ENCODE measurements at places on chromosomes 1 and 21. TPM values are rescaled to one million over a fixed set of nuclear protein-coding genes. Genes with fewer than 3 reads are reported as not detected.

The CYP4B1 gene
- not detected for total RNA-seq

The ADGRB2 gene
- total RNA-seq = 0.24 TPM

The KCNC4 gene
- 9.7 TPM for total RNA-seq

The ADAMTSL4 gene
- 2.0 TPM for total RNA-seq

The PSMB4 gene
- total RNA-seq = 398 TPM

The CLDN17 gene
- not detected for total RNA-seq

GRCh38 chr1:53765657-53766056 is 26.7 kb upstream of the GLIS1 start:
- H3K36me3 ChIP-seq = peaks cover 57% of the 10 kb centered on the region
- H3K4me3 ChIP-seq = no peak overlapping the region
- no peak overlapping the region for H3K27ac ChIP-seq
- no peak for DNase-seq

GRCh38 chr21:33817663-33818451 is 97.7 kb downstream of the ATP5PO start:
- H3K4me3 ChIP-seq = no peak overlapping the region
- DNase-seq = no peak
- H3K27me3 ChIP-seq = no peaks in the 10 kb centered on the region
- H3K27ac ChIP-seq = no peak overlapping the region

DNA sequence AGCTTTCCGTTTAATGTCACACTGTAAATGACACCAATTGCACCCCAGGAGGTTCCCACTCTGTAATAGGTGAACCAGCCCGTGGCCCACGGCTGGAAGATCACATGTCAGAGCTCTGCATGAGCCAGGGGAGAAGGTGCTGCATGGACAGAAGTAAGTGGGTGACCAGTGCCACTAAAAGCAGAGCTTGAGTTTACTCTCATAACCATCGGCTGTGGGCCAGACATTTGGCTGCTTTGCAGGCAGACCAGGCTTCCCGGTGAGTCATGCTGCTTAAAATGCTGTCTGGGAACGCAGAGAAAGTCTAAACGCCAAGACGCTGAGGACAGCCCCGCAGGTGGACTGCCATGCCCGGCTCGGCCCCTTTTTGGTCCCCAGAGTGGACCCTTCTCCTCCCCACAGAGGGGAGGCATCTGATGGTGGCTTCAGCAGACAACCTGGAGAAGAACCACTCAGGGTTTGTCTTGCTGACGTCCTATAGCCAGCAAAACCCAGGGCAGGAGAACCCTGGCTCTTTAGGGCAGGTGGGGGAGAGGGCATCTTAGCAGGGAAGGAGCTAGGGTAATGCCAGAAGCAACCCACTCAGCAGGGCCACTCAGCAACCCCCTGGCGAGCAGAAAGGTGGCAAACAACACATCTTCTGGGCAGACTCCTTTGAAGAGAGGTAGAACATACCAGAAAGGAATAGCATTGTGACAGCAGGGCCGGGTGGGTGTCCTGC is 7.3 kb downstream of the KIAA2013 start:
- DNase-seq = no peak
- no peak overlapping the region for H3K4me3 ChIP-seq
- no peak overlapping the region for H3K27ac ChIP-seq
- H3K27me3 ChIP-seq = no peaks in the 10 kb centered on the region
- peaks cover 15% of the 10 kb centered on the region for H3K36me3 ChIP-seq

DNA sequence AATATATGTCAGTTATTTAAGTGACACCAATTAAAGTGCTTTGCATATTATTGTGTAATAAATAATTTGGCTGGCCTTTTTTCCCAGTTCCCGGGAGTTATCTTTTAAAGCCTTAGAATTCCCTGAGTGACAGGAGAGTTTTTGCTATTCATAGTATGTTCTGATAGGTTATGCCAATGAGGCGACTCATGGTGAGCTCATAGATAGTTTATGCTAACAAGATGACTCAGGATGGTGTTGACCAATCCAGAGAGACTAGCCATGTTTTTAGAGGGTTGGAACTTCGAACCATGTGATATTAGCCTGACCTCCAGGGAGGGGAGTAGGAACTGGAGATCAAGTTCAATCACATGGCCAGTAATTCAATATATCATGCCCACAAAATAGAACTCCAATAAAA is 310.8 kb downstream of the USP25 start:
- H3K36me3 ChIP-seq = no peaks in the 10 kb centered on the region
- DNase-seq = no peak
- peaks cover 2% of the 10 kb centered on the region for H3K4me1 ChIP-seq
- H3K27me3 ChIP-seq = no peaks in the 10 kb centered on the region

DNA sequence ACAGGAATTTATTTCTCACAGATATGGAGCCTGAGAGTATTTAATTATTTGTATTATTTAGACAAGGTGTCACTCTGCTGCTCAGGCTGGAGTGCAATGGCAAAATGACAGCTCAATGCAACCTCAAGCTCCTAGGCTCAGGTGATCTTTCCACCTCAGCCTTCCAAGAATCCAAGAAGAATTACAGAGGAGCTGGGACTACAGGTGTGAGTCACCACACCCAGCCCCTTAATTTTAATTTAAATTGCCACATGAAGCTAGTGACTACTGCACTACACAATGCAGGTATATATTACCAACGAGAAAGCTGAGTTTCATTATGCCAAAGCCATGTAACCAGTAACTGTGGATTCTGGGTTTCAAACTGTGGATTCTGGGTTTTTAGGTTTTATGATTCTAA is 2.1 kb downstream of the KHDC4 start:
- no peak overlapping the region for H3K27ac ChIP-seq
- H3K36me3 ChIP-seq = peaks cover 41% of the 10 kb centered on the region
- H3K4me1 ChIP-seq = peaks cover 40% of the 10 kb centered on the region
- no peak for DNase-seq
- H3K4me3 ChIP-seq = peak overlapping the region; percentile 34
- H3K27me3 ChIP-seq = no peaks in the 10 kb centered on the region

DNA sequence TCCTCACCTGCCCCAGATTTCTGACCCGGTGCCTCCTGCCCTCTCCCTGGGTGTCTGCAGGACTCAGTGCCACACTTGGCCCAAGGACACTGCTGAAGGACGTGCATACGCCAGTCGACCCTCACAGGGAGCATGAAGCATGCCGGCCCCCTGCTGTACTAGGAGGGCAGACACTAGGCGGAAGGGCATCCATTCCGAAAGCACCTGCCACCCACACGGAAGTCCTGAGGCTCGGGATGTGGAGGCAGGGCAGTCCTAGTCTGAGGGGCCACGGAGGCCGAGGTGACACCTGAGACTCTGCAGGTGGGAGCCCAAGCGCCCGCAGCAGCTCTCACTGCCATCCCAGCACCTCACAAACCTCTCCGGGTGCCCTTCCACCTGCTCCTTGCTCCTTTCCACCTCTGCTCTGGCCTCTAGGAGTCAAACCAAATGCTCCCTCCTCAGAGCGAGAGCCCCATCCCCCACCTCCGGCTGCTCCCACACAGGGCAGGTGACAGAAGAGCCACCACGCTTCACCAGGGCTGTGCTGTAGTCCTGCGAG is 2.4 kb downstream of the NPHP4 start:
- DNase-seq = no peak
- H3K4me1 ChIP-seq = peaks cover 18% of the 10 kb centered on the region
- no peaks in the 10 kb centered on the region for H3K36me3 ChIP-seq
- H3K27ac ChIP-seq = no peak overlapping the region

- no peaks in the 10 kb centered on the region for H3K27me3 ChIP-seq
- no peak overlapping the region for H3K27ac ChIP-seq
- no peaks in the 10 kb centered on the region for H3K4me1 ChIP-seq
- H3K36me3 ChIP-seq = no peaks in the 10 kb centered on the region
Measured at GRCh38 chr1:203944651-203945404, 83.4 kb downstream of the SNRPE start.

DNA sequence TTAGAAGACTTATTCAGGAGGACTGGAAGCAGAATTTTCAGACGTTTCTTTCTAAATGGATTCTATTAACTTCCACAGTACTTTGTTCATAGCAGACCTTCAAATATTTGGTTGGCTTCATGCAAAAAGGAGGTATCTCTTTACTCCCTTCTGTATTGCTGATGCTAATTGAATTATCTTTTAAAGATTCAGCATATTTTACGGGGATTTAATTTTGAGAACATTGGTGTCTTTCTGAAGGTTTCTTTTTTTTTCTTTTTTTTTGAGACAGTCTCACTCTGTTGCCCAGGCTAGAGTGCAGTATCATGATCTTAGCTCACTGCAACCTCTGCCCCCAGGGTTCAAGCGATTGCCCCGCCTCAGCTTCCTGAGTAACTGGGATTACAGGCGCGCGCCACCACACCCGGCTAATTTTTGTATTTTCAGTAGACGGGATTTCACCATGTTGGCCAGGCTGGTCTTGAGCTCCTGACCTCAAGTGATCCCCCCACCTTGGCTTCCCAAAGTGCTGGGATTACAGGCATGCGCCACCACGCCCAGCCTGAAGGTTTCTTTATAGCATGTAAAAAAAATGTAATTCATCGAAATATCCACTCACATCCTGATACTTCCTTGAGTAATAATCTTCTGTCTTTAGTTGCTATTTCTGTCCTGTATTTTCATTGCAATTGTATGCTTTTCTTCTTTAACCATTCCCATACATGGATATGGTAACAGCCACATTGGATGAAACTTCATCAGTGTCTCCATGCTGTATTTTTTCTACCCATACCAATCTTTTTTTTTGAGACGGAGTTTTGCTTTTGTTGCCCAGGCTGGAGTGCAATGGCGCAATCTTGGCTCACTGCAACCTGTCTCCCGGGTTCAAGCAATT is 14.5 kb downstream of the CNST start:
- H3K27me3 ChIP-seq = no peaks in the 10 kb centered on the region
- no peak overlapping the region for H3K4me3 ChIP-seq
- H3K36me3 ChIP-seq = peaks cover 5% of the 10 kb centered on the region

DNA sequence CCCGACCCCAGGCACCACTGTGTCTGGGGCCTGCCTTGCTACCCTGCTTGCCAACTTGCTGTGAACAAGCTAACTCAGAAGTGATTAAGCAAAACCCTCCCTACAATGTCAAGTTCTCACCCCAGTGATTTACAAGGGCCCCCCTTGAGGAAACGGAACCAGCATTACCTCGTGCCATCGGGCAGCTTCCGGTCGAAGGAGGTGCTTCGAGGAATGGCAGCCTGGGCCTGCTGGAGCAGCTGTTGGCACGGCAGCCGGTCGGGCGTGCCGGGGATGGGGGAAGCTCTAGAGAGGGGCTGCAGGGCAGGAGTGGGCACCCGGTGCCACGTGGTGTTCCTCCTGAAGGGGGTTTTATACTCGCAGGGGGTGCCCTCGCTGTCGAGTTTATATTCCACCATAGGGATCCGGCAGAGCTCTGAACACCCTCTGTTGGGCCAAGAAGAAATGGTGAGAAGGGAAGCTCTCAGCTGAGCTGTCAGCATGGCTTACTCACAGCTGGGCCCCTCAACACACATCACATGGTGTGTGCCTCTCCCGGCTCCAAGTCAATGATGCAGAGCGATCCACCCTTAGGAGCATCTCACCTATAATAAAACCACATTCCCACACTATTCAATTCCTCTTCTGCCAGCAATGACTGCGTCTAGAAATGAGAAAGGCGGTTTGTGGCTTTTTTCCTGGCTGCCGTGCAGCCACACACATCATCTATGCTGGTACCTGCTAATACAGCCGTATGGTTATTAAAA is 184.4 kb downstream of the SIPA1L2 start:
- H3K27me3 ChIP-seq = no peaks in the 10 kb centered on the region
- DNase-seq = no peak
- no peak overlapping the region for H3K27ac ChIP-seq
- H3K36me3 ChIP-seq = no peaks in the 10 kb centered on the region
- H3K4me1 ChIP-seq = no peaks in the 10 kb centered on the region

DNA sequence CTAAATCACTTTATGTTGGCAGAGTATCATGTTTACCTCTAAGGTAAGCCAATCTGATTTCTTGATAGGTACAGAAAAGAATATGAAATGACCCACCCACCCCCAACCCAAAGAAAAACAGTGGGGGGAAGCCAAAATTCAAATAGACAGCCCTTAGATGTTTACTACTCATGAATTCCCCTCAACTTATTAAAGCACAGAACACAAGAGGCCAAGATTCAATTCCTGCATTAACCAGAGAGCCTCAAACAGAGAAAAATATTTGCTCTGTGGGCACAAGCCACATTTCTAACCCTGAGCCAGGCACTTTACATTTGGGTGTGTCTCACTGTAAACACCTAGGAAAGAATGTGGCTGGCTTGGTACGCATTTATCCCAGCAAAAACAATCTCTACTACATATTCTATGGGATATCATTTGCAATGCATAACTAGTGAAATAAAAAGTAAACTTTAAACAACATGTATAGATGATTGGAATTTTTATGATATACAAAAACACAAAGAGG is 84.3 kb downstream of the PTPN14 start:
- H3K27ac ChIP-seq = no peak overlapping the region
- peaks cover 5% of the 10 kb centered on the region for H3K27me3 ChIP-seq
- H3K4me1 ChIP-seq = peaks cover under 1% of the 10 kb centered on the region
- H3K4me3 ChIP-seq = no peak overlapping the region
- H3K36me3 ChIP-seq = no peaks in the 10 kb centered on the region

DNA sequence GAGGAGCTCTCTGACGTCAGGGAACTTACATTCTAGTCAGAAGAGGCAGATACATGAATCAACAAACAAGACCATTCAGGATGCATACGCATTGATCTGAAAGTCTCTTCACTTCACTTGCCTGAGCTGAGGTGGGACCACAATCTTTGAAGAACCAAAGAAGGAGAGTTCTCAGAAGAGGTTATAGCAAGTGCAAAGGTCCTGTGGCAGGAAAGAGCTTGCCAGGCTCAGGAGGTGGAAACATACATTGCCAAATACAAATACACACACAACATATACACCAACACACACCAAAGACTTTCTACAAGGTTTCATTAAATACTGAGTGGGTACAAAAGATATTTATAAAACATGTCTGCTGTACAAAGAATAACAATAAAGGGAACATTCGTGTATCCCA is 86.8 kb upstream of the GJB5 start:
- H3K4me1 ChIP-seq = no peaks in the 10 kb centered on the region
- no peak overlapping the region for H3K27ac ChIP-seq
- no peak for DNase-seq
- H3K36me3 ChIP-seq = no peaks in the 10 kb centered on the region

DNA sequence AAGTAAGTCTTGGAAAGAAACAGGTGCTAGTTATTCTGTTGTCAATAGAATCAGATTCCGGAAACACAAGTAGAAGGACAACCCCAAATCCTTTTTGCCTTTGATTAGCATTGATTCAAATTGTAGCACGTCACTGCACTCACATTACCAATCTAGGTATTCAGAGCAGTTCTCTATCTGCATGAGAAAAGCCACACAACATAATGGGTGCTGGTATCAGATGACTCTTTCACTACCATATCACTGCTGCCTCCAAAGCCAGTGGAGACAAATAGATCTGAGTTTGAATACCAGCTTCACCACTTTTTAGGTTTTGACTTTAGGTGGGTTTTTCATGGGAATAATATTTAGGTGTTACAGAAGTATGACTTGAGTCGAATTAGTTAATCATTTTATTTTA is 38.9 kb downstream of the RTCA start:
- H3K4me1 ChIP-seq = peaks cover 16% of the 10 kb centered on the region
- no peak for DNase-seq
- H3K36me3 ChIP-seq = no peaks in the 10 kb centered on the region
- no peaks in the 10 kb centered on the region for H3K27me3 ChIP-seq
- H3K27ac ChIP-seq = no peak overlapping the region
